ENCODE measurements at places on chromosomes 16 and 17.

DNA sequence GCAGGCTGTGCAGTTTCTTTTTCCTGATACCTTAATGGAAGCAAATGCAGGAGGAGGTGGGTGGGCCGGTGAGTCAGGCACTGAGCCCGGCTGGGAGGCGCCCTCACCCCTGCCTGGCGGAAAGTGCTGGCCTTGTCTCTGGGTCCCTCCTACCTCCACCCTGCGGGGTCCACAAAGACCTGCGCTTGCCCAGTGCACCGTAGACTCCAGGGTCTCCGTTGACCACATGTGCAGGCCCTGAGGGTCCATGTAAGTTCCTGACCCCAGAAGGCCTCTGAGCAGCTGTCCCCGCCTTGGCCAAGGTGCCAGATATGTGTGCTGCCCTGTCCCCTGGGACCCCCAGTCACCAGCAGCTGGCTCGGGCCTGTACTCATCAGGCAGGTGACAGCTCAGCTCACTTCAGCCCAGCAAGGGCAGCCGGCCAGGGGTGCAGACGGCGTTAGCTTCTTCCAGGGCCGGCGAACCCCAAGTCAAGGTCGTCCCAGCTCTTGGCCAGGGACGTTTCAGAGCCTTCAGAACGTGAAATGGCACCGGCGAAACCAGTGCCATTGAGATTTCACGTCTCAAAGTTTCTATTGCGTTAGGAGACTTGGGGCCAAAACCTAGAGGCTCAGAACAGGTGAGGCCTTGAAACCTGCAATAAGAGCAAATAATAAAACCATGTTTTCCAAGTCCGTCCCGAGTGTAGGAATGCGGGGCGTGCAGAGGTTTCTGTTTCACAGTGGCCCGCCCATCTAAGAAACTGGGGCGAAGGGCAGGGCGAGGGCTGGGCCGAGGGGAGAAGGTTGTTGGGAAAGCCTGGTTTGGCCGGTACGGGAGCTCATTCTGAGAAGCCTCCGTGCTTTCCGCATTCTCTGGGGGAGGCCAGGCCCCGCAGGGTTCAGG lies 12.1 kb downstream of the METRNL start:
- no peak for DNase-seq

GRCh38 chr16:85354686-85355514 lies 242.6 kb upstream of the CIBAR2 start:
- no peak for DNase-seq

DNA sequence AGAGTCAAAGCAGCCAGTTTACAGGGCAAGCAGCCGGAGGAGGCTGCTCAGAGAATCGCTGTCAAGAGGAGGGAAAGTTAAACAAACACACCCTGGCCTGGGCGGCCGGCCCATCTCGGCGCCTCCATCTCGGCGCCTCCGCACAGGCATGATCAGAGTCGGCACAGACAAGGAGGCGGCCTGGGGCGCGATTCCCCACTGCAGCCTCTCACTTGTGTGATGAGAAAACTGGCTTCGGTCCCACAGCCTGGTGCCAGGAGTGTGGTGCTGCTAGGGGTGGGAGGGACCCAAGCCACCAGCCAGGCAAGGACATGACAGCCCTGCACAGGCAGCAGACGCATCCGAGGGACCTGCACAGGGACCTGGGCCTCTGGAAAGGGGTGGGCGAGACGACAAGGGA lies 17.7 kb downstream of the SLC38A10 start:
- no peak for DNase-seq

- DNase-seq: no peak
Measured at GRCh38 chr16:261031-261691, 14.6 kb downstream of the RGS11 start.

DNA sequence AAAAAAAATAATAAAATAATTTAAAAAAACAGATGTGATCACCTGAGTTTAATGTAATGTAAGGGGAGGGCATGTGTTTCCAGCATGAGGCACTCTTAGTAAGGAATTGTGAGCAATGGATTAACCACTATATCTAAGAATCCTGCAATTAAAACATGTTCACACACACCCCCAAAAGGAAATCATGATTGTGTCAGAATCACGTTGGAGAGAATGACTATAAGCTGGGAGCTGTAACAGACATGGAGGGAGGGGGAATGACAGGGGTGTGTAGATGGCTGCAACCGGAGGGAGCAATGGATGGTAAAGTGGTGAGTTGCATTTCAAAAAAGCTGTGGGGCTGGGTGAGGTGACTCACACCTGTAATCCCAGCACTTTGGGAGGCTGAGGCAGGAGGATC lies 13.6 kb upstream of the CCL22 start:
- DNase-seq: no peak

DNA sequence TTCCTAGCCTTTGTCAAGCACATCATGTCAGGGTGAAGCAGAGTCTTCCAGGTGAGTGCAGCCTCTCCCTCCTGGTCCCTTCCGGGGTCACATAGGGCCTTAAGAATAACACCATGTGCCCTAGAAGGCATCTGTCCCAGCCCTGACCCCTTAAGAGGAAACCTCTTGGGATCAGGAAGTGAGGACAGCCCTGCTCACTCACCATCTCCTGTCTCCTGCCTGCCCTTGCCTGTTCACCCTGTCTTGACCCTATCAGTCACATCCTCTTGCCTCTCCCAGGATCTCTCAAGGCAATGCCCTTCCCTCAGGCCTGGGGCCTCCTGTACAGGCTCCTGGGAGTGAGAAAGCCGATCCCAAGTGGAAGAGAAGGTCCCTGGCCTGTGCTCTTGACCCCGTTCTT lies 13.9 kb downstream of the MYL4 start:
- no peak for DNase-seq

DNA sequence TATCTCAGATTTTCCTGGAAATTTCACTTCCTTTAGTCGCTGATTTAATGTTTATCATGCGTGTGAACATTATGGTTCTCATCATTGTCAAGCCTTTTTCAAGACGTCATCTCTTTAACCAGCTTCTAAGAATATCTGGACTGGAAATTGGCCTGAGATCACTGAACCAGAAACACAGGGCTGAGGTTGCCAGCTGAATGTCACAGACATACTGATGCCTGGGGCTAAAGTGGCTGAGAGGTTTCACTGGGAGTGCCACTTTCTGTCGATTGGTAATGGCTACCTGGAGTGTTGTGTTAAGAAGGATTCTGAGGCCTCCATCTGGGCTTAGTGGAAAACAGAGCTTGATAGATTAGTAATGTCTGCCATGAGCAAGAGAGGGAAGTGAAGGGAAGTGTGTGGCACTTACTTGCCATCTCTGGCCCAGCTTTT lies 54.2 kb downstream of the CRISPLD2 start:
- DNase-seq: no peak

DNA sequence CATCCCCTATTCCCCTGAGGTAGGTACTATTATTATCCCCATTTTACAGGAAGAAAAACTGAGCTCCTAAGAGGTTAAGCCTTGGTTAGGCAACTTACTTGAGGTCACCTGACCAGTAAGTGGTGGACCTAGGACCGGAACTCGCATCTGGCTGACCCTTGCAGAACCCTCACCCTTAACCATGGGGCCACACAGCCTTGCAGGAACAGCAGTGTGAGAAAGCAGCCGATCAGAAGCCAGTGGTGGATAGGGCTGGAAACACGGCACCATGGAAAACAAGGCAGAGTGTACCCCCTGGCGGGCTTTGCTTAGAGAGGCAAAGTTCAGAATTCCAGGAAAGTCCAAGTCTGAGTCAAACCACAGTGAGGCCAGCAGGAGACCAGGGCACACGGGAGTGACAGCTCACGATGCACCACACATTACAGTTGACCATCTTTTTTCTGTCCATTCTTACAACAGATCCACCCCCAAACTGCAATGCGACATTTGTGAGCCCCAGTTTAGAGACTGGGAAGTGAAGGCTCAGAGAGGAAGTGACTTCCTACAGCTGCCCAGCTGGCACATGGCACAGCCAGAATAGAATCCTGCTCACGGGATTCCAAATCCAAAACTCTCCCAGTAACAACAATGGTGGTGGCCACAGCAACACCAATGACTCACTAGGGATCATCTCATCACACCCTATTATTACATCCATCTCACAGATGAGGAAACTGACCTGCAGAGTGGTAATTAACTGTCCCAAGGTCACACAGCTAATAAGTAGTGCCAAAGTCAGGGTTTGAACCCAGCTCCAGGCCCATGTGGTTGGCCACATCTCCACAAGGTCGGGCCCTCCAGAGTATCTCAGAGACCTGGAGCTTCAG lies 20.3 kb downstream of the KIFC3 start:
- no peak for DNase-seq

DNA sequence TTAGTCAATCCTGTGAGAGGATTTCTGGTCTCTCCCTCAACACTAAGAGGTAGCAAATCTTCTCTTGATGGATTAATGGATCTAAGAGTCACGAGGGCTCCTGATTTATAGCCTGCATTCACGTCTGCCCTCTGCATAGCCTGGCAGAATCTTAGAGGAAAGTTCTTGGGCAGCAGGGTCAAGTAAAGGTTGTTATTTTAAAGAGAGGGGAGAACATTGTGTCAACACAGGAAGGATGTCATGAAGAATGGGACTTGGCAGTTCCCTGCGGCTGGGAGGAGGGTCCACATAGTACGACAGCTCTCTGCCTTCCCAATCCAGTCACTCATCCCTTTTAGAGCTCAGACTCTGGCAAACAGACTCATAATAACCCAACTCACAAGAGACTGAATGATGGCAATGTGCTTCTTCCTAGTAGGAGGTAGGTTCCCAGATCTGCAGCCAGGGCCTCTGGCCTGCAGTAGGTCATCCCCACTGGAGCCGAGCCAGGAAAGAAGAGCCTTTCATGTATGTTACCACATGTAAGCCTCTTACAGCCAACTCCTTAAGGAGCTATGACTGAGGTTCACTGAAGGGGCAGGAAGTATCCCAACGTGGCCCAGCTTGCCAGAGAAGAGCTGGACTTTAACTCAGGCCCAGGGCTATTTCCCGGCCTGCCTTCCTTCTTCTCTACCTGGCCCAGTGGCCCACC lies 25.4 kb upstream of the RPTOR start:
- no peak for DNase-seq

DNA sequence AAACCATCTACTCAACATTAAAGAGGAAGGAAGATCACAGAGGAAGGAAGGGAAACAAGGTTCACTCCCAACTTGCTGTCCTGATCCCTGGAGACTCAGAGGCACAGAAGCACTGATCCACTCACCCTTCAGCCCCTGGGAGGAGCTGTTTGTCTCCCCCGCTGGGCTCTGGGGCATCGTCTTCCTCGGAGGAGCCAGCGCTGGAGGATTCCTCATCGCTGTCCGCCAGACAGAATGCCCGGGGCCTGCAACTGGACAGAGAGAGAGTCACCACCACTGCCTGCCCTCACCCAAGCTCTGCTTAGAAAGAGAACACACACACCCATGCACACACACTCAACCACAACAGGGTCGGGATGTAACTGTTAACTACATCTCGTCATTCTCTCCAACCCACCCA lies 24.8 kb upstream of the ERN1 start:
- no peak for DNase-seq

DNA sequence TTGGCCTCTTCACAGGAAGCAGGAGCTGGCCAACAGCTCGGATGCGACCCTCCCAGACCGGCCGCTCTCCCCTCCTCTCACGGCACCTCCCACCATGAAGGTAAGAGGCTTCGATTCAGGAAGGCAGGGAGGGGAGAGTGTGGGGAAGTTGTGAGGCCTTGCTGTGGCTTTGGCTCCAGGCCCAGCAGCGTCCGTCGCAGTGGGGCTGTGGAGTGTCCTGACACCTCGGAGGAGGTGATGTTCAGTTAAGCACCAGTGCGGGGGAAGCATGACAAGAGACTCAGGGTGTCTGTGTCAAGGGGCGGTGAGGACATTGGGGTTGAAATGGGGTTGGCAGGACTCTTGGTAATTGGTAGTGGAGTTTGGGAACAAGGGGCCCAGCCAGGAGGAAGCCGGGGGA lies 109.0 kb downstream of the RAP1GAP2 start:
- DNase-seq: no peak

DNA sequence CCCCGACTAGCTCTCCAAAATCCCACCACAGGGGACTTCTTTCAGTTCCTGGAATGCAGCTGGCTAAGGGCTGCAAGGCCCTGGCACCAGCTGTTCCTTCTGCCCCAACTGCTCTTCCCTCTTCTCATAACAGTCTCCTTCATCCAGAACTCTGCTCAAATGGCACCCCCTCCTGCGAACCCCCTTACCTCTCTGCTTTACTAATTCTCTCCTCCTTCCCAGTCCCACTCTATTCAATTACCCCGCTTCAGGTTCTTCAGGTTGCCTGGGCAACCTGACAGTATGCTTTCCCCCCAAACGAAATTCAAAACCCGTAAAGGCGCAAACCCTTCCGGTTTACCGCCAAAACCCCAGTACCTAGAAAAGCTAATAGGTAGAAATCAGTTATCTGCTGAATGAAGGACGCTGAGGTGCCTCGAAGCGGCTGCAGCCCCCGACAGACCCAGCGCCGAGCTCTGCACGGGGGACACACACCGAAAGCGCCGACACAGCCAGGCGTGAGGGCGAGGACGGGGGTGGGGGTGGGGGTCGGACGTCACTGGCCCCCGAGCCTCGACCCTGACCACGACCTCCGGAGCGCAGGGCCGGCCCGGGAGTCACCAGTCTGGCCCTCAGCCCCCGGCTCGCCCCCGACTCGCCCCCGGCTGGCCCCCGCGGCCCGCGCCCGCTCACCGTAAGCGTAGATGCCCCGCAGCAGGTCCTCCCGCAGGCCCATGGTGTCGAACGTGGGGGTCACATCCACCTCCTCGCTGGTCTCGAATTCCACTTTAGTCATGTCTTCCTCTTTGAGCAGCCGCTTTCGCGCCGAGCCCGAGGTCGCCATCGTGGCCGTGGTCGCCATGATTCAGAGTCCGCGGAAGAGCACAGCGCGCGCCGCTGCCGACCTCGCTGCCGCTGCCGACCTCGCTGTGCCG lies 550 bp downstream of the EIF4A3 start:
- peak; percentile 23 for DNase-seq

DNA sequence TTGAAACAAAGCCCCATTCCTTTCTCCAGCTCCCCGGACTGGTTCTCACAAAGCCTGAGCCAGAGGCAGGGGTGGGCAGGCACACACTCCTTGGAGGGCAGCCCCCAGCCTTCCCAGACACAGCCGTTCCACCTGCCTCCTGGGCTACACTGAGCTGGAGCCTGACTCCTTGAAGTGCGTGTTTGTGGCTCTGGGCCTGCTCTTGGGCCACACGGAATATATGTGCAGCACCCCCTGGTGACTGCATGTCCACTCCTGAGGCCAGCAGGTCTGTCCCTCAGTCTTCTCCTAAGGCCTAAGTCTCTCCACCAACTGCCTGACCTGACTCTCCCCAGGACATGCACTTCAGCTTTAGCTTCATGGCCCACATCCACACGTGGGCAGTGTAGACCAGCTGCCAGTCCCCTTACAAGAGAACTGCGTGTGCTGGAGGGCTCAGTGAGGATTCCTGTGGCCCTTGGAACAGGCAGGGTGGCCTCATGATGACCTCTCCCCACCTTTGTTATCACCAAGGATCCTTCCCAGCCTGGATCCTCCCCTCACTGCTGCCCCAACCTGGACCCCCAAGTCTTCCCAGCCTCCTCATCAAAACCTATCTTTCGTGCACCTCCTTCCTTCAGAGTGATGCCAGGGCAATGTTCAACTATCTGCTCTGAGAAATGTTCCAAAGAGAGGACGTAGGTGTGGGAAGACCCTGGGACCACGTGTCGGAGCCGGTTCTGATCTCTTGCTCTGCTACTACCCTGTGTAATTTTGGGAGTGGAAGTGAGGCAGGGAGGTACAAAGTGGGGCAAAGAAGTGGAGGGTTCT lies 12.4 kb upstream of the SLC6A2 start:
- no peak for DNase-seq
